Trophoblast cell (in vitro differentiated cells and primary cell): ENCODE measurements at places on chromosomes 4 and X.

- no peak for DNase-seq
These were observed 37.7 kb downstream of the SHROOM4 start for GRCh38 chrX:50776248-50776647.

GRCh38 chr4:11427121-11427996 is 1.3 kb downstream of the HS3ST1 start:
- no peak for DNase-seq

DNA sequence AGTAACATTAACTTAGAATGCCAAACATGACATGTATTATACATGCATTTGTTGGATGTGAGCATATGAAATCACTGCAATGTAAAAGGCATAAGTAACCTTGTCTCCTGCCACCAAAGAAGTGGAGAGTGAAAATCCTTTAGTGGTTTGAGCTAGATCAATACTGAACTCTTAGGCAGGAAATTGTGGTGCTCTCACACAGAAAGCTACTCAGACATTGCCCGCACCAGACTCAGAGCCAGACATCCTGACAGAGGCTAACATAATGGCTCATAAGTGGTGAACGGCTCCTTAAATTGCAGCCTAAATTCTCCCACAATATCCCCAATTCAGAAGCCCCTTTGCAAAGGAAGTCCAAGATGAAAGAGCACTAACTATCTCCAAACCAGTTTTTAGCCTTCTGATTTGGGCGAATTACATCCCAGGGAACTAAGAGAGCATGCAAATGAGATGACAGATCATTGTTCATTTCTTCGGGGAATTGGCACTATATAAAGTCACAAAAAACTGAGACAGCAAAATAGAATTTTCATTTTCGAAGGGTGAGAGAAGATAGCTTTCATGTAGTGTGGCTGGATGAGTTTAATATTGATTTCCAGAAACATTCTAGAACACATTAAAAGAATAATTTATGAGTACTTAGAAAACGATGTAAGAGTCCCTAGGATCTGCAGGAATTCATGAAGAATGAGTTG is 233.6 kb upstream of the RPS6KA3 start:
- no peak for DNase-seq

- DNase-seq, result no peak
These were observed 809.0 kb downstream of the FAT4 start for GRCh38 chr4:126123611-126124325.

GRCh38 chrX:154049209-154050112 is 29.8 kb upstream of the IRAK1 start:
- peak; percentile 22 for DNase-seq

DNA sequence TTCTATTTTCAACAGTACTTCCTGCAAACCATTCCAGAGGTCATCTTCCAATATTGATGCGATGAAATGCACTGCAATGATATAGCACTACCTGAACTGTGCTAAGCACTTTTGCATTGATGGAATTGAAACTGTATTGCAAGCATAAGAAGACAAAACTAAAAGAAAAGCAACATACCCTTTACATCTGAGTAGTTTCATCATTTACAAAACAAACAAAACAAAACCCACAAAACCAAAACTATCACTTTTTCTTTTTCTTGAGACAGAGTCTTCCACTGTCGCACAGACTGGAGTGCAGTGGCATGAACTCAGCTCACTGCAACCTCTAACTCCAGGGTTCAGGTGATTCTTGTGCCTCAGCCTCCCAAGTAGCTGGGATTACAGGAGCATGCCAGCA is 120.1 kb upstream of the NAP1L5 start:
- DNase-seq, result no peak

DNA sequence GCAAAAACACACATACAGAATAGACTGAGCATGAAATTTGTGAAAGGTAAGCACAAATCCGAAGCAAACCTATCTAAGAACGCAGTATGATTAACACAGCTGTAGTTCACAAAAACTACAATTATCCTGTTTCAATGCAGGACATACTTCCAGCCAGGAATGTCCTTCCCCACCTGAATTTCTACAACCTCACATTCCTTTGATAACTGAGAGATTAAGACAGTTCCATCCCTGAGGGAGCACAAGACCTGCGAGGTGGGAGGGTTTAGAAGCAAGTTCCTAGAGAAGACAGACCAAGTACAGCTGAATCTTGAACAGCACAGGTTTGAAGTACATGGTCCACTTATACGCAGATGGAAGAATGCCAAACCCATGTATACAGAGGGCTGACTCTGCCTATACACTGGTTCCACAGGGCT is 10.6 kb downstream of the ABCG2 start:
- peak; percentile 94 for DNase-seq

- DNase-seq, result no peak
These were observed 69.2 kb downstream of the KIT start for GRCh38 chr4:54726907-54727306.

- DNase-seq, result no peak
These were observed 1077.3 kb upstream of the PCDH10 start for GRCh38 chr4:132071815-132072214.

DNA sequence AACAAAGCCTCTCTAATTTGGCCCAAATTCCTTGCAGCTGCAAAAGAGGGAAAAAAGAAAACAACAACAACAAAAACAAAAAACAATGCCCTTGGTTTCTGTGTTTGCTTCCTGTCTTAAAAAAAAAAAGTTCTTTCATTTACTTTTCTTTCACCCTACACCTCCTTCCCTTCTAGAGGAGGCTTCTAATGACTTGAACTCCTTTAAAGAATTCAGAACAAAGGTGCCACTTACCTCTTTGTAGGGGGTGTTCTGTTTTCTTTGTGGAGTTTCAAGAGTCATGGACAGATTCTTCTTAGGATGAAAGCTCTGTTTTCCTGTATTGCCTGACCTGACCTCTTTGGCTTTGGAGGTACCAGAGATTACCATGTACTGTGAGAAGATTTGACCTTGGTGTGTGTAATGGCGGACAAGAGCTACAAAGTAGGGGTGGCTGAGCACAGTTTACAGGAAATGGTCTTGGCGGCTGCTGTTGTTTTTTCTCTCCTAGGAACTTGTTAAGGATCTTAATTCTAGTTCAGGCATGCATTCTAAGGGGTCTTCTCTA is 72.4 kb upstream of the S100G start:
- DNase-seq, result no peak

DNA sequence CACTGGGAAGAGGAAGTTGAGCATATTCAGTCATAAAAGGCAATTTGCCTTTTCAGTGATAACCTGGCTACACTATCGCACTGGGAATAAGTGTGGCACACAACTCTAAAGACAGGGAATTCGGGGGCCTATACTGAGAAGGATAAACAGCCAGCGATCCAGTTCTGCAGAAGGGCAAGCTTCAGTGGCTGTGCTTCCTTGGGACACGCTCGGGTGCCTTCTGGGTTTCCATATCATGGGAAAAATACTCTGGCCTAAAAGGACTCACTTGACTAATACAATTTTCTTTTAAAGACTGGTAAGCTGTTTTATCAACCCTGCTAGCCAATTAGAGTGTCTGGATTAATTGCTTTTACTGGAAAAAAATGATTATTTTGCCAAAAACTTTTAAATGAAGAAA is 58.5 kb downstream of the TENM3 start:
- DNase-seq, result no peak

- no peak for DNase-seq
These were observed 662.2 kb upstream of the BOD1L1 start for GRCh38 chr4:14289708-14290107.

DNA sequence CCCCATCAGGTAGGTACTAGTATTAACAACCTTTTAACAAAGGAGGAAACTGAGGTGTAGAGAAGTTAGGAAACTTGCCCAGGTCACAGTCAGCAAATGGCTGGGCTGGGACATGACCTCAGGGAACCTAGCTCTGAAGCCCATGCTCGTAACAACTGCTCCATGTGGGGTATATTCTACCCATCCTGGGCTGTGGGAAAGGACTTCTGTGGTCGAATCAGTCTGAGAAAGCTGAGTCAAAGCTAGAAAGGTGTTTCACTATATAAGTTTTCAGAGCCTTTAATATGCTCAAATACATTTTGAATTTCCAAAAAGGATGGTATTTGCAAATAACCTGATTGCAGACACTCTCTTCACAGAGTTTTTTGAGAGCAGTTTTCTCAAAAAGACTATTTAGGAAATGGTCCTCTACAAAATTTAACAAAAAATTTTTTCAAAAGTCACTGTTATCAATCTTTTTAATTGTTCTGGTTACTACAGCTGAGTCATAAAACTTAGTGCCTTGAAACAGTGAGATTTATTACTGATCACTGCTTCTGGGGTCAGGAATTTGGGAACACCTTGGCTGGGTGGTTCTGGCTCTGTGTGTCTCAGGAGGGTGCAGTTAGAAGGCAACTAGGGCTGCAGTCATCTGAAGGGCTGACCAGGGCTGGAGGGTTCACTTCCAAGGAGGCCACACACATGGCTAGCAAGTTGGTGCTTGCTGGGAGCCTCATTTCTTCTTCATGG is 53.6 kb downstream of the NSG1 start:
- DNase-seq, result no peak

GRCh38 chrX:11427453-11428071 is 134.3 kb downstream of the AMELX start:
- no peak for DNase-seq

DNA sequence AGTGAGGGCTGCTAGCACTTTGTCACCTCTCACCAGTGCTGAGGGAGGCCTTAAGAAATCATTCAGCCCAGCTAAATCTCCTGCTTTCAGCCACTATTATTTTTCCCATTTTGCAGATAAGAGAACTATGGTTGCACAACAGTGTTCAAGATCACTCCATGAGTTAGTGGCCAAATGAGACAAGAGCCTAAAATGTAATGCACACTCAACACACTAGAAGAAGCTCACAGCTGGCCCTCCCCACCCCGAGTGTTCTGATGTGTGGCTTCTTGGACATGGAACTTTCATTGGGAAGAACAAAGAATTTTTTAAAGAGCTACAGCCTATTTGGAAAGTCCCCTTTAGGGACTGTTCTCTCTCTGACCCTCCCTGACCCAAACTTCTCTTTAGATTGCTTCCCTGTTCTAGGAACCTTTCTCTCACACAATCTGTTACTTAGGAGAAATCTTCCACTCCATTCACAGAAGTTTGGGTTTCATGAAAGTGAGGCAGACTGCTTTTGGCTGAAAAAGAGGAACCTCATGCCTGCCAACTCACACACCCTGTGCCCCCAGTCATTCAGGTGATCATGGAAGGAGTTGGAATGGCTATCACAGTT is 44.0 kb upstream of the CT47C1 start:
- DNase-seq, result no peak

- DNase-seq, result no peak
These were observed 362.4 kb downstream of the MID1IP1 start for GRCh38 chrX:39163581-39164126.

DNA sequence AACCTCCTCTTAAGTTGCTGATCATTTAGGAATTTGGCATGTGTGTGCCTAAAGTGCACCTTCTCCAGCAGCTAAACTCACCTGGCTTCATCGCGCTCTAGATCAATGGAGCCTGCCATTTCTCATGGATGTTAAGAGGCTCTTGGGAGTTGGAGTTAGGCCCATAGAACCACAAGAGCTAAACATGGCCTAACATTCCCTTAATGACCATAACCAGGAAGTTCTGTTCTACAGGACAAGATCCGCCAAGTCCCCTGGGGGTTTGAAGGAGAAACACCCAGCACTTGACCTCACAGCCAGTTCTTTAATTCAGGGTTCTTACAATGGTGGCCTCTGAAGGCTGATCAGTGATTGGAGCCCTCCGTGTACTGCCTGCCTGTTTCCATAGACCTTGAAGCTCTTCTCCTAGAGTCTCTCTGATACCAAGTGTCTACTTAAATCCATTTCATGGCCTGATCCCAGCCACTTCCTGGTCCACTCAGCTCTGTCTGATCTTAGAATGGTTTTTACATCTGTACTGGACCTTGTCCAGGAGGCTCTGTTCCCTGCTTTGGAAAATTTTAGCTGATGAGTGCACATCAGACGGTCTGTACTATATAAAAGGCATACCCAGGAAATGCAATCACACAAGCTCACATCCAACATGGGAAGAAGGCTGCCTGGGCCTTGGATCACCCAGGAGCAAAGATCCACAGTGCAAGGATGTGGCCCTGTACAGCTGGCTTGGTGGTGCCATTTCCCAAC is 45.1 kb downstream of the RPS3A start:
- no peak for DNase-seq

- peak; percentile 19 for DNase-seq
These were observed 614.4 kb upstream of the NR3C2 start for GRCh38 chr4:149056615-149057014.

DNA sequence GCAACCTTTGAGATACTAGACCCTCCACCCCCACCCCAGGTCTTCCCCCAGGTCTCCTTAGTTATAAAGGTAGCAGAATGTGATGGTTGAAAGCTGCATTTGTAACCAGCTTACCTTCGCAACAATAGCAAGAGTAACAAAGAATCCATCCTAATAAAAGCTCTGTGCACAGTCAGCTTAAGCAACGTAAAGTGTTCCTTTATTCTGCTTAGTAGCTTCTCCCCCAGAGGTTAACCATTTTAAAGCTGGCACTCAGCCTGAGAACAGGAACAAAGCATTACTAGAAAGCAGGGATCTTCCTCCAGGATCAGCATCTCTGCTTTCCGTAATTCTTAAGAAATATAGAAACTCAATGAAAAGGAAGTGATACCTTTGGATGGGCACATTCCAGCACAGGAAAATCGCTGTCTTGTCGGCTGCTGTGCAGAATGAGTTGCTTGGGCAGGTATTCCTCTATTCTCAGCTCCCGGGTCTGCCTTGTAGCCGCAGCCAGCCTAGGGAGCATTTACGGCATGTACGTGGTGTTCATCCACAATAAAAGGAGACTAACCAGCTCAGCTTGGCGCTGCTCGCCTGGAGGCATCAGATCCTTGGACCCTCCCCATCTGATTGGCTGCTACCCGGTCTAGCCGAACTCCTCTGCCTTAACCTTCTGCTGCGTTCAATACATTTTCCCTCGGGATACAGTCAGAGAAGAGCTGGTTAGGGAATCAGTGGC is 113.0 kb upstream of the TLR3 start:
- DNase-seq, result no peak

GRCh38 chrX:15376956-15377355 is 7.3 kb downstream of the VEGFD start:
- no peak for DNase-seq

DNA sequence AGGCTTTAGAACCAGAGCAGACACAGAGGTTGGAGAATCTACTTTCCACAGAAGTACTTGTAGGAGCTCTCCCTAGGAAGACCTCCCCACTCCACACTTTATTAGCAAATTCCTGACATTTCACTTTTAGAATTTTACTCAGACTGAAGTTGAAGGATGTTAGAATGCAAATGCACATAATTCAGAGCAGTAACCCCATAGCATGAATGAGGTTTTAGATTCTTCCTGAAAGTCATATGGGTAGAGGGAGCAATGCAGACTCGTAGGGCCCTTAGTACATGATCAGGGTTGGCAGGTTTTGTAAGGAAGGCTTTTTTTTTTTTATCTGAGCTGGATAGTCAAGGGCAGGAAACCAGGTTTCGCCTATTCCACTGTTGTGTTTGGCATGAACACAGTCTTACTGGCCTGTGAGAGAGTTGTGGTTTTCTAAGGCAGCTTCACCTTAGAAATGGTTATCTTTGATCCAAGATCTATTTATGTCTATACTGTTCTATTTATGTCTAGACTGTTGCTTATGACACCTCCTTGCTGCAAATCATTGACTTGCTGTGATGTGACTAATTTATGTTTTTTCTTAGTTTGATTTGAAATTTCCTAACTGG is 48.9 kb downstream of the SPATA18 start:
- no peak for DNase-seq
